ENCODE measurements at places on chromosomes 11 and 22.

DNA sequence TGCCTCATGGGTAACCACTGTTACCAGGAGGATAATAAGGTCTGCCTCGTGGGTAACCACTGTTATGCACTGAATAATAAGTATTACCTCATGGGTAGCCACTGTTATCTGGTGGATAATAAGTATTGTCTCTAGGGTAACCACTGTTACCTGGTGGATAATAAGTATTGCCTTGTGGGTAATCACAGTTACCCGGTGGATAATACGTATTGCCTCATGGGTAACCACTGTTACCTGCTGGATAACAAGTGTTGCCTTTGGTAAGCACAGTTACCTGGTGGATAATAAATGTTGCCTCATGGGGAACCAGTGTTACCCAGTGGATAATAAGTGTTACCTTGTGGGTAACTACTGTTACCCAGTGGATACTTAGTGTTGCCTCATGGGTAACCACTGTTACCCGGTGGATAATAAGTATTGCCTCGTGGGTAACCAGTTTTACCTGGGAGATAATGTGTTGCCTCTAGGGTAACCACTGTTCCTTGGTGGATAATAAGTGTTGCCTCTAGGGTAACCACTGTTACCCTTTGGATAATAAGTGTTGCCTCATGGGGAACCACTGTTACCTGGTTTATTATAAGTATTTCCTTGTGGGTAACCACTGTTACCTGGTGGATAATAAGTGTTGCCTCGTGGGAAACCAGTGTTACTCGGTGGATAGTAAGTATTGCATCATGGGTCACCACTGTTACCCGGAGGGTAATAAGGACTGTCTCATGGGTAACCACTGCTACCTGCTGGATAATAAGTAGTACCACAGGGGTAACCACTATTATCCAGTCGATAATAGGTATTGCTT, 10.6 kb upstream of the NXPE4 start:
- DNase-seq, result no peak

DNA sequence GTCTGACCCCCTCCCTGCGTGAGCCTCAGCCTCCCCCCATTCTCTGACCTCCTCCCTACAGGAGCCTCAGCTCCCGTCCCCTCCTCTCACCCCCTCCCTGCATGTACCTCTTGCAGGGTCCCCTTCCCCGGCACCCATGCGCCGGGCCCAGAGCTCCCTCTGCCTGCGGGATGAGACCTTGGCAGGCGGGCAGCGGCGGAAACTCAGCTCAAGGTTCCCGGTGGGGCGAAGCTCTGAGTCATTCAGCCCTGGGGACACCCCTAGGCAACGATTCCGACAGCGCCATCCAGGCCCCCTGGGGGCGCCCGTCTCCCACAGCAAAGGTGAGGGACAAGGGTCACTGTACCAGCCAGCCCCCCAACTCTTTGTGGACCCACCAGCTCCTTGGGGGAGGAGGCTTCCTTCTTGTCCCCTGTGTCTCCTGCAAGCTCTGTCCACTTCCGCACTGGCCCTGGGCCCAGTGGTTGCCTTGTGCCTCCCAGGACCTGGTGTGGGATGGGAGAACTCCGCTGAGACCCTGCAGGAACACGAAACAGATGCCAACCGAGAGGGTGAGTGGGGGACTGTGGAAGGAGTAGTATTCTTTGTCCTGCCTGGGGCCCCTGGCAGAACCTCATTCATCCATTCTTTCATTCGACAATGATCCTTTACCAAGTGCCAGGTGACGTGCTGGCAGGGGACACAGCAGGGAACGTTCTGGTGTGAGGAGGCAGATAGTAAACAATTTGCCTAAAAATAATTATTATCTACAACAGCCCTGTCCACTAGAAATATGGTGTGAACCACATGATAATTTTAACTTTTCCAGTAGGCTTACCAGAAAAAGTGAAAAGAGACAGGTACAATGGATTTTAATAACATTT, 3.7 kb upstream of the RPS6KA4 start:
- peak; percentile 79 for DNase-seq

DNA sequence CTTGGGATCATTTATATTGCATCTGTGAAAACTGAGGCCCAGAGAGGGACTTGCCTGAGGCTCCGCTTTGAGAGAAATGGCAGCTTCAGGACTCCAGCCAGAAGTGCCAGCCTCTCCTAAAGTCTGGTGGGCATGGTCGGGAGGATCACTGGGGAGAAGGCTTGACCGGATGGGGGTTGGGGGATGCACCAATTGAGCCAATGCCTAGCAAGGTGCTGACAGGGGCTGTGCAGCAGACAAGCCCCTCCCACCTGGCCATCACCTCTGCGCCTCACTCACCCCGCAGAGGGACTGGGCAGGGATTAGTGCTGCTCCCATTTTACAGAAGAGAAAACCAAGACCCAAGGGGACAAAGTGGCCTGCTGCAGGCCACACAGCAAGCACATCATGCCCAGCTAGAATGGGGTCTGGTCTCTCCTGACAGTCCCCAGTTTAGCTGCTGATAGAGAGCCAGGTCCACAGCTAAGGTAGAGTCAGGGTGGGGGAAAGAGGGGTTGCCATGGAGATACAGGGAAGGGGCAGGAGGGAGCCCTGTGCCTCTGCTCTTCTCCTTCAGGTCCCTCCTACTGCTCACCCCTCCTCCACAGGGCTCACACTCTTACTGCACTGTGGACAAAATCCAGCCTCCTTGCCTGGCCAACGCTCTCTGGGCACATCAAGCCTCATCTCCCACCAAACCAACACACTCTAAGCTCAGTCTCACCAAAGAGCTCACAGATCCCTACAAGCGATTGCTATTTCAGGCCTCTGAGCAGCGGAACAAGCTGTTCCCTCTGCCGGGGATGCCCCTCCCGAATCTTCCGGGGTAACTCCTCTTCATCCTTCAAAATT, 29.5 kb downstream of the TEF start:
- DNase-seq, result no peak

DNA sequence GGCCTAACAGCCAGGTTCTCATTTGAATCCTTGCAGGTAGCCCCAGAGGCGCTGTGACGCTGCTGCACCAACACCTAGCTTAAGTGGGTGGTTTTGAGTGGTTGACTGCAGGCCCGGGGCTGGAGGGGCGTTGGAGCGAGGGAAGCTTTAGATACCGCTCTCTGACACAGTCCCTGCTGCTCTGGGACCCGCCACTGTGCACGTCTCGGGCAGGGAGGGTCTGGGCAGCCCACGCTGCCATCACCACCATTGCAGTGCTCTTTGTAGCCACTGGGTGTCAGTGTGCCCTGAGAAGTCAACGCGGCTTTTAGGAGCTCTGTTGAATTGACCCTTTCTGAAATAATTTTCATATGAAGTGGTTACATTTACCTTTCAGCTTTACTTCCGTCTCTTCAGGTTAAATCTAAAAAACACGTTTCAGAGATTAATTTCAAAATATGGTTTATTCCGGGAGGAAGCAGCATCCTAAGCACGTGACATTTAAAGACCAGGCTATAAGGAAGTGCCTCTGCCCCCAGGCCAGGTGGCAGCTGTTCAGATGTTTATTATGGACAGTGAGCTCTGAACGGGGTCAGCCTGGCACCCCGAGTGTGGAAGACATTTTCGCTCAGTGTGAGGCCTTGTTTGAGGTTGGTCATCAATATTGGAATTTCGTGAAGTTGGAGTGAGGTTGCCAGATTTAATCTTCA, 30.9 kb upstream of the PARVB start:
- peak; percentile 82 for DNase-seq

GRCh38 chr11:12086271-12087074, 23.9 kb upstream of the MICAL2 start:
- DNase-seq, result no peak

- DNase-seq, result no peak
These were observed 93.3 kb downstream of the SGSM3 start for GRCh38 chr22:40463683-40464082.

GRCh38 chr11:77322506-77322905, 21.0 kb upstream of the GDPD4 start:
- no peak for DNase-seq

GRCh38 chr11:704228-704674, 1.8 kb upstream of the EPS8L2 start:
- no peak for DNase-seq

- DNase-seq, result no peak
These were observed 21.3 kb downstream of the SGSM1 start for GRCh38 chr22:24827296-24827695.

- DNase-seq, result no peak
These were observed 48.6 kb upstream of the LMO2 start for GRCh38 chr11:33940538-33940815.

GRCh38 chr11:115226556-115226955, 277.7 kb downstream of the CADM1 start:
- DNase-seq, result no peak

DNA sequence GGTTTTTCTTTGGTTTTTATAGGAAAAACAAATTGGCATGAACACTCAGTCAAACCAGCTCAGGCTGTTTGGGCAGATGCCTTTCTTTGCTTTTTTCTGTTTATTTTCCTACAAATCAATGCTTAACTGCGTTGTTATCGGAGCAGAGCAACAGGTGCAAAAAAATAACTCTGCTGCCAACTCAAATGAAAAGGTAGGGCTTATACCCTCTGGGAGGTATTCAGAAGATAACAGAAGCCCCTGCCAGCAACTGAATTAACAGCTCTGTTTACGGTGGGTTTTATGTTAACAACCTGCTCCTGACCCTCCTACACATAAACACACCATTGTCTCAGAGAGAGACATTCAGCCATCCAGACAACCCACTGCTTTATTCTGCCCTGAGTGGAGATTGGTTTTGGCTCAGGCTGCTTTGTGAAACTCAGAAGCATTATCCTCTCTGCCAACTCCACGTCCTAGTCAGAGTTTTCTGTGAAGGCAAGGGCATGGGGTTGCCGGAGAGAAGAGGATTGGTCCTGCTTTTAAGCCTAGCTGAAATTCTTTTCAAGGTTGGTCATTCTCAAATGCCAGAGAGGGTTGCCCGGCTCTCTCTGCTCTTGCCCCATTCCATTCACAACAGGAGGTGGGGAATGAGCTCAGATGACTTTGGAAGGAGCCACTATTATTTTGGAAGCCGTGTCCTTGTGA, 11.4 kb downstream of the EHF start:
- no peak for DNase-seq

GRCh38 chr11:76808996-76809395, 25.8 kb downstream of the TSKU start:
- DNase-seq, result no peak

GRCh38 chr11:24412722-24413121, 84.1 kb upstream of the LUZP2 start:
- no peak for DNase-seq

GRCh38 chr11:122656073-122656630, 630 bp downstream of the UBASH3B start:
- DNase-seq, result peak; percentile 63

GRCh38 chr22:49817359-49817758, 10.3 kb downstream of the BRD1 start:
- DNase-seq, result no peak

GRCh38 chr11:61756452-61757212, 4.2 kb downstream of the MYRF start:
- DNase-seq, result no peak

GRCh38 chr22:35349368-35349703, 31.6 kb upstream of the HMOX1 start:
- no peak for DNase-seq

GRCh38 chr11:15289723-15290122, 175.0 kb downstream of the INSC start:
- no peak for DNase-seq

GRCh38 chr22:47291565-47292495, 529.4 kb downstream of the TBC1D22A start:
- no peak for DNase-seq

GRCh38 chr22:44445307-44445680, 52.7 kb downstream of the RTL6 start:
- DNase-seq, result no peak

GRCh38 chr22:39913321-39913720, 12.4 kb downstream of the GRAP2 start:
- no peak for DNase-seq

DNA sequence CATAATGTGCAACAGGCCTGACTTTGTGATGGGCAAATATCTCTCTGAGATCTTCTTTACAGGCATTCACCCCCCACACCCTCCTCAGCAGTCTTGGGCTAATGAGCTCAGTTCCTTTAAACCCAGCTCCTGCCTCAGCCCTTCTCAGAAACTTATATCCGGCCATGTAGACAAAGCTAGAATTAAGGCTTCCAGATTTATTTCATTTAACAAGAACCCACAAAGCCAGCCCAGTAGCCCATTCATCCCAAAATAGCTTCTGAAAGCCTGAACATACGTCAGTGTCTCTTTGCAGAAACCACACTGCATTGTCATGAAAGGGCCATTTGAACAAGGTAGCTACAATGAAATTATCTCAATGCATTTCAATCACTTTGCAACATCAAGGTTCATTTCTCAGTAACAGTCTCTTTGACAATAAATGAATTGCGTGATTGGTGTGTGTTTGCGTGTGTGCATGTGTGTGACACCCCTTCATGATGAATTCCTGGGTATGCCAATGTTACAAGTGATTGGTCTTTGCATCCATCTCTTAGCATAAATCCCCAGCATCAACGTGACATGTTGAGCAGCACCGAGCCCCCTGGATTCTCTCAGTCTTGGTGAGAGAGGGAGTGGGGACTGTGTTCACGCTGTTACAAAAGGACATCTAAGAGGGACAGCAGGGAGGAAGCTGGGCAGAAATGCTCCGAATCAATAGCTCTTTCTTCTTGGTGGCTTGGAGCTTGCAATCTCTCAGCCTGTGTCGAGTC, 299.6 kb downstream of the KIRREL3 start:
- no peak for DNase-seq

- peak; percentile 38 for DNase-seq
These were observed 6.5 kb downstream of the MTMR2 start for GRCh38 chr11:95917193-95918036.

GRCh38 chr11:5696210-5696609, 6.6 kb downstream of the TRIM22 start:
- no peak for DNase-seq

- DNase-seq, result no peak
These were observed 22.2 kb upstream of the CCDC34 start for GRCh38 chr11:27385245-27385644.

All from HEK293T (cell line).